ENCODE measurements at places on chromosomes 7 and 10.

DNA sequence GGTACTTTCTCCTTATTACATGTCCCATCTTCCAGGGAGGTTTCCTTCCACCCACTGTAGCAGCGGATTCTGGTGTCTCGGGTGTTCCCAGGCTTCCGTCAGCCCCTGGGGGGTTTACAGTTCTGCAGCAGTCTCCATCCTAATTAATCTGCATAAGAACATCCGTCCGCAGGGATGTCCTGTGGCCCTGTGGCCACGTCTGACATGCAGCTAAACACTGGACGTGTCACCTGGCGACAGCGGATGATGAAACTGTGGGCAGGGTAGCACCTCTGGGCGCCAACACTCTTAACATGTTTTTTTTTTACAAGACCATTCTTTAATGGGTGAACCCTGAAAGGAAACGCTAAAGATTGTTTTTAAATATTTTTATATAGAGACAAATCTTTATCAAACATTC is 58.2 kb downstream of the DIP2C start:
- no peak for DNase-seq

DNA sequence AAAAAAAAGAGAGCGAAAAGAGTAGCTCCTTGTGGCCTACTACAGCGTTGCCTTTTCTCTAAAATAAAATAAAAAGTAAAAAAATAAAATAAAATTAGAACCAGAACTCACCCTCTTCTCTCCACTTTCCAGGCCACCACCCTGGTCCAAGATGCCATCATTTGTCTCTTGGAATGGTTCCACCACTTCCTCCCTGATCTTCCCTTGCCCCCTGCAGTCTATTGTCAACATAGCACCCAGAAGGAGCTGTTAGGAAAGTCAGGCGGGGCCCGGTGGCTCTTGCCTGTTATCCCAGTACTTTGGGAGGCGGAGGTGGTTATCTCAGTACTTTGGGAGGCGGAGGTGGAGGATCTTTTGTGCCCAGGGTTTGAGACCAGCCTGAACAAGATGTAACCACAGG is 7.6 kb upstream of the GRID2IP start:
- peak; percentile 16 for DNase-seq

DNA sequence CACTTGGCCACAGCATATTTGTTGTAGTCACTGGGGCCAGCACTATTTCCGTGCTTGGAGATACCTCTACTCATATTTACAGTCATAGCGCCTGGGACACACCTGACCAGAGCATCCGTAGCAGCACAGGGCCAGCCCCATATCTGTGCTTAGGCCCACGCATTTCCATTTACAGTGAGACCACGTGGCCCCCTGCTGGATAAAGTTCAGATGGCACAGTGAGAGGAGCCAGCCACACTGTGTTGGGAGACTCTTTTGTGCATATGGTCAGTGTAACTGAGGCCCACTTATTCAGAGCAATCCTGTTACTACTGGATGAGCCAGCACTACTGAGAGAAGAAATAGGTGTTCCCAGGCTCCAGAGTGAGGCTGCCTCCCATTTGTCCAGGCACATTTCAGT is 455.3 kb downstream of the REEP3 start:
- peak; percentile 52 for DNase-seq

- no peak for DNase-seq
Measured at GRCh38 chr7:154581251-154581890, 421.6 kb downstream of the PAXIP1 start.

DNA sequence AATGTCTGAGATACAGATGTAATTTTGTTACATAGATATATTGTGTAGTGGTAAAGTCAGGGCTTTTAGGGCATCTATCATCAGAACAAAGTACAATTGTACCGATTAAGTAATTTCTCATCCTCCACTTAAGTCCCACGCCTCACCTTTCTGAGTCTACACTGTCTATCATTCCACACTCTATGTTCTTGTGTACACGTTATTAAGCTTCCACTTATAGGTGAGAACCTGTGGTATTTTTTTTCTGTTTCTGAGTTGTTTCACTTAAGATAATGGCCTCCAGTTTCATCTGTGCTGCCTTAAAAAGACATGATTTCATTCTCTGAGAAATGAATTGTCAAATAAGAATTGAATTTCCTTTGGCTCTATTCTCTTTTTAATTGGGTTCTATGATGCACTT is 15.5 kb upstream of the OSBPL3 start:
- DNase-seq, result no peak

GRCh38 chr7:4119848-4120247 is 562.2 kb upstream of the FOXK1 start:
- DNase-seq, result no peak

DNA sequence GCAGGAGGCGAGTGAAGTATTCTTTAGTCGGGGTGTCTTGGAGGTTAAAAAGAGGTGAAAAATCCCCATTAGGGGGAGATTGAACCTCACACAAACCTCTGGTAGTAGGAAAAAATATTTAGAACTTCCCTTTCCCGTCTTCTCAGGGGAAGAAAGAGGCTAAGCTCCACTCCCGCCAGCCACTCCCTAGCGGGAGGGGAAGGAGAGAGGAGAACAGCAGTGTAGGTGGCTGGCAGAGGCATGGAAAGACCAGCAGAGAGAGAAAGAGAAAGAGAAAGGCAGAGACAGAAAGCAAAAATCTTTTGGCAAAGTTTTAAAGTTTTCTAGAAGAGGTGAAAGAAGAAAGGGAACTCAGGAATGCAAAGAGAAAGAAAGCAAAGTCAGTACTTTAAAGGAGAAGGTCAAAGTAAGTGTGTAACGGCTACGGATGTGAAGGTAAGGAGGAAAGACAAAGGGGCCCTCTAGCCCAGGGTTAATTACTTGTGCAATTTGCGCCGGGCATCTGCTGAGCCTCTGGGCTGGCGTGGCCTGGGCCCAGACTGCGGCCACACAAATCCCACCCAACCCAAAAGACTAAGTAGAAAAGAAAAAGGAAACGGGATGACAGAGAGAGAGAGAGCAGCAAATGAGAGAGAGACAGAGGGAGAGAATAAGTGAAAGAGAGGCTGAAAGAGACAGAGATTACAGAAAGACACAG is 72.3 kb upstream of the ZNF746 start:
- DNase-seq, result no peak

DNA sequence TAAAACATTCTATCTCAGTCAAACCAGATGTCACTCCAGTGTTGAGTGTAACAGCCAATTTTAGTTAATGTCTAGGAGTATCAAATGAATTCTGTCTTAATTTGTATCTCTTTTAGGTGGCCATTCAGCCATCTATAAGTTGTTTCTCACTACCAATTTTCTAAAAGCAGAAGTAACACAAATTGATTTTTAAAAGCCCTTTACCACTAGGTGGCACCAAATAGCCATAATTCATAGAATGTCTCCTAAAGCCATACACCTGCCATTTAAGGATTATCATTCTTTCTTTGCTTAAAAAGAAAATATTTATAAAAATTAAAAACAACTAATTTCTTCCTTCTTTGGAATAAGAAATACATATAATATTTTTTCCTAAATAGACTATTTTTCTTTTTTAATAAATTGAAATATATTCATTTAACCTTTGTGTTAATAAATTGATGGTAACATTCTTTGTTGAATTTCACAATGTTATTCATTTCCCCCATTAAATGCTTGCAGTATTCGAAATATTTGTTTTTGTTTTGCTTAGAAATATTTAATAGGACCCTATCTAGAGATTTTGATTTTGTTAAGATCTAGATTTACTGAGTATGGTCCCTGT is 107.8 kb upstream of the PPP1R3A start:
- peak; percentile 80 for DNase-seq

DNA sequence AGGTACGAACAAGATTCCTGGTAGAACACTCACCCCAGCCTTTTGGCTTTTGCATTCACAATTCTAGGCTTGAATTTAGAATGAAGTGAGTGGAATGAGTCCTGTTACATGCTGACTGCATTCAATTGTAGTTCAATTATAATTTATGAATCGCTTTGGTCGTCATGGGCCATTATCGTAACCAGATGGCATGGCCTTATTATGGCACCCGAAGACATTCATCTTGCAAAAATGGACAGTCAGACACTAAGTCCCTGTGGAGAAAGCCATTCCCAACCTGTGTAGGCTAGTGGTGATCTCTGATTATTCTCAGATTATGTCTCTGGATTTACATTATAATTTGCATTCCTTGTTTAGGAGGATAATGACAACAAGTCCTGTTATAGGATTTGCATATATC is 292.4 kb upstream of the NPSR1 start:
- no peak for DNase-seq

DNA sequence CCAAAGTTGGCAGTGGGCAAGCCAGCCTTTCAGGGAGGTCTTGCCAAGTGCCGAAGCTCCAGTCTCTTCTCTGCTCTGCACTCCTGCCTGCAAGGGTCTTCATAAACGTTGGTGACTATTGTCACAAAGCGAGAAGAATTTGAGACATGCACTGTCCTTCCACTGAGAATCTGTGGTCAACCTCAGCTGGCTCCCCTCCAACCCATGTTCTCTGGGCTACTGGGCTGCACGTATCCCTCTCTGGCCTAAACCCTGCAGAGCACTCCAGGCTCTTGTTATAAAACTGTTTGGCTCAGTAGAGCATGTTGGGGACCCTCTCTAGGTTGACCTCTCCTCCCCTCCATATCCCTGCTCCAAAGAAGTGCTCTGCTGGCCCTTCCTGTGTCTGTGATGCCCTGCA is 260.4 kb upstream of the NFE2L3 start:
- DNase-seq, result no peak
